Retina (tissue), 1 donor: ENCODE measurements at places on chromosomes 2 and 18.
A peak's percentile ranks its signal among the peaks of the same experiment; 100 is the strongest.

DNA sequence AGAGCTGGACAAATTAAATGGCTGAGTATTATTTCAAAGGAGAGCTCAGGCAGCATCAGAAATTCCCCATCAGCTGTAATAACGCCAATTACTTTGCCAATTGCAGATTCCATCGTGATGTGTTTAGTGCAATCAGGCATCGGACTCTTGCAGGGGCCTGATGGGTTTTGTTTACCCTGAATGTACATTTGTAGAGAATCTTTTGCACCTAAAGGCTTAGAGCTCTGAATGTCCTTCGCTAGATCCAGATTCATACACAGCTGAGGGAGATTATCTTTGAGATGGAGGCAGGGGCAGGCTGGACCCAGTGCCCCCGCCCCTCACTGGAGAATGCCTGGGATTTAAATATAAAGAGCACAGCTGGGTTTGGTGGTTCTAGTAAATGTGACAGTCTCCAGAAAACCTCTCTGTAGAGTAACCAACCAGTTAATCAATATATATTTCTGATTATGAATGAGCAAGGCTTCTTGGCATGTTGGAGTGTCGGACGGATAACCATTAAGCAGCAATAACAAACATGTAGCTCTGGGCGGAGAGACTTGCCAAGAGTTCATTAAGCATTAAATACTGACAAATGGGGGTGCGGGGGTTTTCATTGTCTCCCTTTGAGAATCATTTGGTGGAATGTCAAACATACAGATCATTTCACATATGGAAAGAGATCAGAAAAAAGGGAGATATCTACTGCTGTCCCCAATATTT is 200.9 kb downstream of the SETBP1 start:
- DNase-seq, result peak; percentile 38

DNA sequence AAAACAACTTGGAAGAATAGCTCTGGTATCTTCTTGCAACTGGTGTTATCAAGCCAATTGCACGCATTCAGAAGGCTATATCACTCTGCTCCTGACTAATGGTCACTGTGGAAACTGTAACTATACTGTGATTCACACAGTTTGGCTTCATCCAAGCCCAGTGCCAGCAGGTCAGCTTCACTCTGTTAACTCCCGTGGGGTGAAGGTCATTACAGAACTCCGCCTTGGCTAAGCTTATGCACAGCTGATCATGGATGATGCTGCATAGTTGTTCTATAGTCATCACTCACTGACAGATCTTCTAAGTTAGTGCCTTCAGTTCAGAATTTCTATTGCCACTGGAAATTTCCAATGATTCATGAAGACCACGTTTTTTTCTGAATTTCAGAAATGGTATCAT is 497.2 kb upstream of the NETO1 start:
- no peak for DNase-seq

GRCh38 chr2:240896871-240897692 is 1.1 kb upstream of the MAB21L4 start:
- no peak for DNase-seq

DNA sequence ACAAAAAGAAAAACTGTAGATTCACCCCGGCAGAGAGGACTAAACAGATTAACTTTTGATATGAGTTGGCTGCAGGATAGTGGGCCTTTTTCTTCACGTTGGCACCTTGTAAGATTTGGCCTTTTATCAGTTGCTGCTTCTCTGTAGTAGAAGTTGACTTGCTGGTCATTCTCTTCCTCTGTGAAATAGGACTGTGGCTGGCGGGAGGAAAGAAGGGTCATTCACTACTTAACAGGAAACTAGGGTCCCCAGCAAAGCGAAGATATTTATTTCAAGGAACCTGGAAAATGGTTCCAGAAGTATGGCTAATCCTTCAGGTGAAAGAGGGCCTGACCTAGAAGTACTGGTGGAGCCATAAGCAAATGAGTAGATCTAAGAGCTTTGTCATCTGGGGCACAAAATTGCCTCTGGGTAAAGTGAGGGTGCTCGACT is 383 bp upstream of the ATP5MC3 start:
- no peak for DNase-seq
